Left ventricle myocardium superior (tissue), 1 donor: ENCODE measurements at places on chromosomes 6 and 20. TPM values are rescaled to one million over a fixed set of nuclear protein-coding genes. Genes with fewer than 3 reads are reported as not detected.

Gene FRMD1
- total RNA-seq = 0.45 TPM

Gene IP6K3
- 47.5 TPM for total RNA-seq

Gene TP53TG5
- 2.1 TPM for total RNA-seq

Gene HMGCLL1
- total RNA-seq = 1.3 TPM

Gene MYLK2
- 0.10 TPM for total RNA-seq

Gene SEL1L2
- 0.40 TPM for total RNA-seq

Gene MUCL3
- not detected for total RNA-seq

Gene TRIM10
- total RNA-seq = not detected

Gene PERP
- 61.9 TPM for total RNA-seq

Gene NKAIN2
- 0.20 TPM for total RNA-seq

Gene OLIG3
- total RNA-seq = not detected

Gene SMOC2
- 18.7 TPM for total RNA-seq

Gene SIRPA
- 18.1 TPM for total RNA-seq

Gene TTK
- 0.32 TPM for total RNA-seq

Gene GLP1R
- 11.6 TPM for total RNA-seq

Gene CCN6
- not detected for total RNA-seq

Gene SYTL3
- 10.8 TPM for total RNA-seq

Gene BTNL2
- total RNA-seq = not detected

Gene EEF1E1
- 11.0 TPM for total RNA-seq

Gene OR12D3
- not detected for total RNA-seq

Gene SALL4
- not detected for total RNA-seq

Gene COL9A3
- total RNA-seq = 2.9 TPM

Gene PRSS35
- total RNA-seq = 0.12 TPM

Gene TMEM217
- not detected for total RNA-seq

Gene C6orf118
- total RNA-seq = not detected

Gene EPPIN
- total RNA-seq = not detected

Gene SLC18B1
- total RNA-seq = 3.3 TPM

Gene RNF217
- 8.5 TPM for total RNA-seq

Gene TBX18
- total RNA-seq = 7.1 TPM

Gene EDN3
- total RNA-seq = not detected

Gene PI3
- 1.5 TPM for total RNA-seq

Gene COL11A2
- 1.9 TPM for total RNA-seq

Gene TCF15
- total RNA-seq = 11.8 TPM

Gene PAK5
- total RNA-seq = not detected

Gene TP53INP2
- total RNA-seq = 146 TPM

Gene LRFN2
- not detected for total RNA-seq

Gene ZNF334
- total RNA-seq = 0.52 TPM

Gene E2F1
- total RNA-seq = 1.8 TPM

Gene PKHD1
- total RNA-seq = not detected

Gene SLC22A23
- 7.1 TPM for total RNA-seq

Gene MMUT
- total RNA-seq = 34.9 TPM

Gene EDN1
- total RNA-seq = 2.7 TPM

Gene LATS1
- total RNA-seq = 12.2 TPM

Gene OPRM1
- total RNA-seq = not detected

Gene OR2B6
- total RNA-seq = not detected

Gene VPS52
- 32.7 TPM for total RNA-seq

Gene NT5E
- total RNA-seq = 6.0 TPM

Gene ADTRP
- not detected for total RNA-seq

Gene FAM217A
- total RNA-seq = not detected

Gene OXT
- not detected for total RNA-seq

Gene TAGAP
- total RNA-seq = 2.1 TPM

Gene EMILIN3
- 4.3 TPM for total RNA-seq
